ENCODE measurements at places on chromosomes 4 and X. TPM values are rescaled to one million over a fixed set of nuclear protein-coding genes. Genes with fewer than 3 reads are reported as not detected.

Gene ETFDH
- 58.3 TPM for polyA plus RNA-seq

DNA sequence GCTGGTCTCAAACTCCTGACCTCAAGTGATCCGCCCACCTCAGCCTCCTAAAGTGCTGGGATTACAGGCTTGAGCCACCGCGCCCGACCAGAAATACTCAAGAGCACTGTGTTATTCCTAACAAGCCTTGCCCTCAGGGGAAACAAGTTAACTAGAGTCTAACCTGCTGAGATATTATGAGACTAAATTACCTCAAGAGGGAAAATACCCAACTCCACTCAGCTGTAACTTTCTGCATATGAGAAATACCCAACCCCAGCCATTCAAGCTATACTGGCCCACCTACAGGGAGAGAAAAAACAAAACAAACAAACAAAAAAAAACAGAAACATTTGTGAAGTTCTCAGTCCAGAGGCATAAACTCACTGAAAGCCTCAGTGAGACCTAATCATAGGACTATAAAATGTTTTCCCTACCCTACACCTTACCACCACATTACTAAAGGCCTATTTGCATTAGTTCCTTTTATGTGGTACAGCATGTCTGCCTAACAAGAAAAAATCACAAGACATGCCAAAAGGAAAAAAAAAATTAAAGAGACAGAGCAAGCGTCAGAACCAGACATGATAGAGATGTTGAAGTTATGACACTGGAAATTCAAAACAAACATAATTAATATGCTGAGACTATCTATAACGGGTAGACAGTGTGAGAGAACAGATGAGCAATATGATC, 876.0 kb downstream of the FSTL5 start:
- no peak for DNase-seq

- DNase-seq: no peak
Measured at GRCh38 chr4:5712517-5712916, 1.5 kb downstream of the EVC start.

- no peak for DNase-seq
Measured at GRCh38 chr4:101022151-101023024, 324.9 kb downstream of the PPP3CA start.

DNA sequence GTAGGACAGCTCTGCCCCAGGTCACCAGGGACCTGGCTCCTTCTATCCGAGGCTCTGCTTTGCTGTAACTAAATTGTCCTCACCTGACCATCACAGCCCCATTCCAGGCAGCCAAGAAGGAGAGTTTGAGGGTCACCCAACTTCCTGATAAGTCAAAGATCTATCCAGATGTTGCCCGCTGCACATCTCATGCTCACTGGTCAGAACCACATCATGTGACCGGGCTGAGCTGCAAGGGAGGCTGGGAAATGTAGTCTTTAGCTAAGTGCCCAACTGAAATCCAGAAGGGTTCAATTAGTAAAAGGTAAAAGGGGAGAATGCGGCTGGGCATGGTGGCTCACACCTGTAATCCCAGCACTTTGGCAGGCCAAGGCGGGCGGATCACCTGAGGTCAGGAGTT, 18.4 kb downstream of the HMX1 start:
- no peak for DNase-seq

- no peak for DNase-seq
Measured at GRCh38 chrX:9403374-9403773, 61.5 kb upstream of the TBL1X start.

- DNase-seq: no peak
Measured at GRCh38 chr4:74087481-74087880, 11.5 kb downstream of the CXCL2 start.

DNA sequence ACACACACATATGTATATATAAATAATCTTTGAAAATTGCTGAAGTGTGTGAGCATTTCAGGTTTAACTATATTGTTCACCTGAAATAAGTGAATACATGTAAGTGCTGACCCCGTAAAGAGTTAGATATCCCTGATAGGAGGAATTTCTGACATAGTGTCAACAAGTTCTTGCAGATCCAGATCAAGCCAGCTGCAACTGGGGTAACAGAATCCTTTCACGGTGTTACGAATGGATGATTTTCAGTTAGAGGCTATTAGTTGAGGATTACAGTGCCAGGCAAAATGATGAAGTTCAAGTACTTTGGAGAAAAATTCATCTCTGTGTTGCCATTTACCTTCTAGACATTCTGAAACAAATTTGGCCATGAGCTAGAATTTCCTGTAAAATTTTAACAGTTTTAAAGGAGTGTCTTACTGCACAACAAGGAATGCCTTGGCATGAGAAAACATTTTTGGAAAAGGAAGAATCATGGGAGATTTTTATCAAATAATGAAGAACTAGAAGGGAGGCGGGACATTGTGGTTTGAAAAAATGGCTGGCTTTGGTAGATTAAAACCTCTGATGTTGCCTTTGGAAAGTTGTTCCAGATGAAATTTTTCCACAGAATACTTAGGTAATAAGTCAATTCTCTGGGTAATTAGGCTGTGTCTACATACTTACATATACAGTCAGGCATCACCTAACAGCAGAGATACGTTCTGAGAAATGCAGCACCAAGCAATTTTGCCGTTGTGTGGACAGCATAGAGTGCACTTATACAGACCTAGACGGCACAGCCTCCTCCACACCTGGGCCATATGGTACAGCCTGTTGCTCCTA, 84.4 kb upstream of the FAT1 start:
- DNase-seq: no peak
